ENCODE measurements at places on chromosomes 11 and 22. TPM values are rescaled to one million over a fixed set of nuclear protein-coding genes. Genes with fewer than 3 reads are reported as not detected.

CRYBB2 gene
- total RNA-seq: not detected

MPZL2 gene
- total RNA-seq: 9.8 TPM

HTR3A gene
- not detected for total RNA-seq

GRCh38 chr11:69280994-69281393 lies 13.0 kb upstream of the MYEOV start:
- DNase-seq: no peak

DNA sequence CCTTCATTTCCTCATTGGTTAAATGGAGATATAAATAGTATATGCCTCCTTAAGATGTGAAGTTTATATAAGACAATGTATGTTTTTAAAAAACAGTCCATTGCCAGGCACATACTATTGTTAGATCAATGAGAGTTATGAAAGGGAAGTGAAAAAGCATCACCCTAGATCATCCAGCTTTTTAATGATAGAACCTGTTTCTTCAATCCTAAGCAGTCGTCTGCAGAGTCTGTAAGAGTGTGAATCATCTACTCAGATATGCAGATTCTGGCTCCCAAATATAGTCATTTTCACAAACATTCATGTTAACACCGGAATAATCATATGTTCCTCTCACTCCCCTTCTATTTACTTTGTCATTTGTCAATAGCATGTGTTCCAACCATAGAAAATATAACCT lies 65.3 kb upstream of the SLN start:
- no peak for DNase-seq

GRCh38 chr11:35751664-35752061 lies 89.1 kb downstream of the TRIM44 start:
- DNase-seq: no peak

GRCh38 chr11:72750086-72750485 lies 2.1 kb downstream of the ARAP1 start:
- DNase-seq: no peak

All from Right ventricle myocardium superior (tissue), 1 donor.